NCI-H446 treated with DMSO at 0.1 percent for 48 hours (cell line): ENCODE measurements at places on chromosomes 2 and 18.
A peak's percentile ranks its signal among the peaks of the same experiment; 100 is the strongest.

GRCh38 chr18:59395226-59396175 is 36.4 kb upstream of the LMAN1 start:
- no peak for DNase-seq

DNA sequence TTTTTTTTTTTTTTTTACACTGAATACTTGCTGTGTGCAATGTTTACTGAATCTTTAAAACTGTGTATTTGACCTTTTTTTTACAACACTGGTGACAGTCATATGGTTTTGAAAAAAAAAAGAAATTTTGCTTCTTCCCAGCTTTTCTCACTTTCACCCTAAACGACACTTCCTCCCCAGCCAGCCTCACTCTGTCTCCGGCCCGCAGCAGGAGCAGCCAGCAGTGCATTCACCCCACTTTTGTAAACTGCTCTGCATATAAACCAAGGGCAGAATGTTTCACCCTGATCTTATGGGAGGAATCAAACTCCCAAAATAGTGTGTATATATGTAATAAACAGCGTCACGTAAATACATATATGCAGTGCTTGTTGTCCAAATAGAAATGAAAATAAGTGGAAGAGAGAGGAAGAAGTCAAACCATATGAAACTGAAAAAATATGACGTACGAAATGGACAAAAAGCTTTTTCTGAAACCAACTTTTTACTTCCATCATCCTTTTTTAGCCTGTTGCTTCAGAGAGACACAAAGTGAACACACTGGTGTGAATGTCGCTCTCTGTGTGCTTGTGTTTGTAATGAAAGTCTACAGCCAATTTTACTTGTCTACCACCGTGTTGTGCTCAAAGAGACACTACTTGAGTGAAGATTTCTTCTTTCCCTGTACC is 54.2 kb downstream of the ZCCHC2 start:
- no peak for DNase-seq

DNA sequence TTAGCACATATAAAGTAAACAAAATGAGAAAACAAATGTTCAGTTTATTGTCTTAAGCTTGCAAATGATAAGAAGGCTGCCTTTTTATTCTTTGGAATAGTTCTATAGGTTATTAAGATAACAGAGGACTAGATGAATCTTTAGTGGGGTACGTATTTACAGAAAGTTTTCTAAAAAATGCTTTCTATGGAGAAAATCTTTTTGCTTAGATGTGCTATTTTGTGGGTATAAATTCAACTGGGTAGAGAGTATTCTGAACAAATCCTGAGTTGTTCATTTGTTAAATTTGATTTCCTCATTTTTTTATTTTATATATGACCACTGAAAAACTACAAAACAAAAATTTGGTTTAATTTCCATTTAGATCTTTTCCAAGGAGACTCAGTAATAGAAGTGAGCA is 566.9 kb downstream of the PLCL1 start:
- DNase-seq: no peak

- no peak for DNase-seq
These were observed 296.1 kb downstream of the EPHA4 start for GRCh38 chr2:221276033-221276432.

DNA sequence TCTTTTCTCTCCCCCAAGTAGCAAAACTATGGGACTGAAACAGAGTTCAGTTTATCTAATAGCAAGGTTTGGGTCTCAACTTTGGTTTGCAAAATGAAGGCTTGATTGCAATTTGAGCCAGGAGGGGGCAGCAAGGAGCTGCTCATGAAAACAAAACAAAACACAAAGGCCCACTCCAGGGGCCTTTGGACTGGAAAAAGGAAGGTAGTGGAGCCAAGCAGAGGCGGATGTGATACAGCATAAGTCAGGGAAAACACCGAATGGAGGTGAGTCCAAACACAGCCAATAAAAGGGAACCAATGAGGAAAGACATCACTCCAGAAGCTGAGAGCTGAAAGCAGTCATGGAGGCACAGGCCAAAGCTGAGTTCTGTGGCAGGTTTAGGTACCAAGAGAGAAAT is 799.7 kb upstream of the ACVR2A start:
- peak; percentile 25 for DNase-seq

GRCh38 chr2:214716811-214717560 is 92.5 kb downstream of the BARD1 start:
- DNase-seq: no peak

DNA sequence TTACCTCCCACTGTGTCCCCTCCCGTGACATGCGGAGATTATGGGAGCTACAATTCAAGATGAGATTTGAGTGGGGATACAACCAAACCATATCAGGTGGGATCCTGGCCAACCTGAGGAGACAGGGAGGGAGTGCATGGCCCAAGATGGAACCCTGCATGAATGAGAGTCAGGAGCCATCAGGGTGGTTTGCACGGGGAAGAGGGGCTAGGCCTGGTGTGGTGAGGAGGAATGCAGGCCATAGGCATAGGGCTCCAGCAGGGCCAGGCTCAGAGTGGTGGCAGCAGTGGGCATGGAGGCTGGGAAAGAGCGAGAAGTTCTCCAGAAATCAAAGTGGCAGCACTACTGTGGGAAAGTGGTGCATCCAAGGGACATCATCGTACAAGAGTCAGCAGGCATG is 74.0 kb upstream of the BCL2L11 start:
- no peak for DNase-seq

GRCh38 chr2:177906041-177906718 is 166.4 kb downstream of the PDE11A start:
- no peak for DNase-seq

- no peak for DNase-seq
These were observed 188.9 kb upstream of the RASGRP3 start for GRCh38 chr2:33287507-33288005.
